Activated CD8-positive, alpha-beta T cell treated with anti-CD3 and anti-CD28 coated beads, Interleukin-2, amount 10 ng/mL, durations not matched to agents 7 days and 5 days (primary cell): ENCODE measurements at places on chromosomes 5 and 9. TPM values are rescaled to one million over a fixed set of nuclear protein-coding genes. Genes with fewer than 3 reads are reported as not detected.

DNA sequence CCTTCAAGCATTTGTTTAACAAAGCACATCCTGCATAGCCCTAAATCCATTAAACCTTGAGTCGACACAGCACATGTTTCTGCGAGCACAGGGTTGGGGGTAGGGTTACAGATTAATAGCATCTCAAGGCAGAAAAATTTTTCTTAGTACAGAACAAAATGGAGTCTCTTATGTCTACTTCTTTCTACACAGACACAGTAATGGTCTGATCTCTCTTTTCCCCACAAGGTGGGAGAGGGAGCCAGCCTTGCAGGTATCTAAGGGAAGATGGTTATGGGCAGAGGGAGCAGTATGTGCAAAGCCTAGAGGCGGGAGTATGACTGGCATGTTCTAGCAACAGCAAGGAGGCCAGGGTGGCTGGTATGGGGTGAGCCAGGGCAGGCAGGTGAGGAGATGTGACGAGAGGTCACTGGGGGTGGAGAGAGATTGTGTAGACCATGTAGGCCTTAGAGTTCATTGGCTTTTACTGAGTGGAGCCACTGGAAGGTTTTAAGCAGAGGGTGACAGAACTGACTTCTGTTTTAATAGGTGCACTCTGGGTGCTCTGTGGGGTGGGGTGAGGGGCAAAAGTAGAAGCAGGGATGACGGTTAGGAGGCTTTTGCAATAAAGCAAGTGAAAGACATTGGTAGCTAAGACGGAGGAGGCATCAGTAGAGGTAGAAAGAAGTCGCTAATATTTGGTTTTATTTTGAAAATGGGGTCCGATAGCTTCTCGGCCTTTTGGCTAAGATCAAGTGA, 5.1 kb upstream of the RPS14 start:
- peaks cover 33% of the 10 kb centered on the region for H3K4me1 ChIP-seq
- H3K27me3 ChIP-seq: no peaks in the 10 kb centered on the region
- no peak for DNase-seq
- no peak overlapping the region for H3K4me3 ChIP-seq

DNA sequence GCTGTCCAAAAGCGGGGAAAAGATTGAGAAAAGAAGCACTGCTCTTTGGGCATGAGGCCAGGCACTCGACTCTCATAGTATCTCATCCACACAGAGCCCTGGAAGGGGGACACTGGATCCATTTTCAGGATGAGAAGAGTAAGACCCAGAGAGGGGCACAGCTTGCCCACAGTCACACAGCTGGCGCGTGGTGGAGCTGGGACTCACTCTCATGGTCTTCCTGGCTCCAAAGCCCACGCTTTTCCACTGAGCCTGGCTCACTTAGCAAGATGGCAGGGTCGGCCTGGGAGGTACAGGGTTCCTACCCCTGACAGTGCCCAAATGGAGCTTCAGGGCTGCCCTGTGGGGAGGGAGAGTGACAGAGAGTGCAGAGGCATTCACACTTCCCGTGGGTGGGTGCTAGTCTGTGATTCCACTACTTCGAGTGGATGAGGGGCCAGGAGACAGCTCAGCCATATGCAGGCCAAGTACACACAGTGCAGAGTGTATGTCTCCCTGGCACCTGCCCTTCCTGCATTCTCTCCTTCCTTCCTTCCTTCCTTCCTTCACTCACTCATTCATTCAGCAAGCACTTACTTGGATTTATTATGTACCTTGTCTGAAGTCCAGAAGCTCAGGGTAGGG, 18.3 kb upstream of the IGFBPL1 start:
- H3K36me3 ChIP-seq: no peaks in the 10 kb centered on the region
- no peak overlapping the region for H3K27ac ChIP-seq
- peaks cover 16% of the 10 kb centered on the region for H3K27me3 ChIP-seq
- no peak for DNase-seq
- no peaks in the 10 kb centered on the region for H3K4me1 ChIP-seq

GRCh38 chr5:153157156-153157555, 333.3 kb upstream of the GRIA1 start:
- H3K4me1 ChIP-seq: no peaks in the 10 kb centered on the region
- no peak for DNase-seq
- H3K27me3 ChIP-seq: no peaks in the 10 kb centered on the region
- no peak overlapping the region for H3K27ac ChIP-seq
- H3K36me3 ChIP-seq: no peaks in the 10 kb centered on the region

GRCh38 chr9:99474186-99474585, 252.1 kb downstream of the SEC61B start:
- no peaks in the 10 kb centered on the region for H3K36me3 ChIP-seq
- DNase-seq: no peak
- peaks cover 26% of the 10 kb centered on the region for H3K27me3 ChIP-seq
- no peak overlapping the region for H3K4me3 ChIP-seq
- no peaks in the 10 kb centered on the region for H3K4me1 ChIP-seq
- no peak overlapping the region for H3K27ac ChIP-seq

- no peaks in the 10 kb centered on the region for H3K36me3 ChIP-seq
- peaks cover 12% of the 10 kb centered on the region for H3K27me3 ChIP-seq
- peak overlapping the region; percentile 61 for H3K4me3 ChIP-seq
Observed at GRCh38 chr9:133460405-133461175, 812 bp downstream of the CACFD1 start.

DNA sequence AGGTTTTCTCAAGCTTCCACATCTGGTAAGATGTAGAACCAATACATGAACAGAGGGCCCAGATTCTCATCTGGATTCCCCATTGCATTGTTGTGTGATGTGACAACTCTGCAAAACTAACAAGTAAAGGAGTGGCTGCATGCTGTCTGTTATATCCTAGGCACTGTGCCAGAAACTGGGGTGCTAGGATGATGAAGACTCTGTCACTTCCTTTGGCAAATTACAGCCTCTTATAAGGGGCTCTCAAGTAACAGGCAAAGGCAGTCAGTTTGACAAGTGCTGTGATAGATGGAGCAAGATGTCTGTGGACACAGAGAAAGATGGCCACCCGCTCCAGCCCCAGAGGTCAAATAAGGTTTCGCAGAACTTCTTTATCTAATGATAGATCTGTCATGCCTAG, 115.7 kb downstream of the PAPPA start:
- H3K4me3 ChIP-seq: no peak overlapping the region
- H3K27me3 ChIP-seq: no peaks in the 10 kb centered on the region
- no peaks in the 10 kb centered on the region for H3K36me3 ChIP-seq
- no peak overlapping the region for H3K27ac ChIP-seq

- H3K27ac ChIP-seq: no peak overlapping the region
- no peaks in the 10 kb centered on the region for H3K36me3 ChIP-seq
Observed at GRCh38 chr5:11289208-11289607, 528.2 kb upstream of the DAP start.

DNA sequence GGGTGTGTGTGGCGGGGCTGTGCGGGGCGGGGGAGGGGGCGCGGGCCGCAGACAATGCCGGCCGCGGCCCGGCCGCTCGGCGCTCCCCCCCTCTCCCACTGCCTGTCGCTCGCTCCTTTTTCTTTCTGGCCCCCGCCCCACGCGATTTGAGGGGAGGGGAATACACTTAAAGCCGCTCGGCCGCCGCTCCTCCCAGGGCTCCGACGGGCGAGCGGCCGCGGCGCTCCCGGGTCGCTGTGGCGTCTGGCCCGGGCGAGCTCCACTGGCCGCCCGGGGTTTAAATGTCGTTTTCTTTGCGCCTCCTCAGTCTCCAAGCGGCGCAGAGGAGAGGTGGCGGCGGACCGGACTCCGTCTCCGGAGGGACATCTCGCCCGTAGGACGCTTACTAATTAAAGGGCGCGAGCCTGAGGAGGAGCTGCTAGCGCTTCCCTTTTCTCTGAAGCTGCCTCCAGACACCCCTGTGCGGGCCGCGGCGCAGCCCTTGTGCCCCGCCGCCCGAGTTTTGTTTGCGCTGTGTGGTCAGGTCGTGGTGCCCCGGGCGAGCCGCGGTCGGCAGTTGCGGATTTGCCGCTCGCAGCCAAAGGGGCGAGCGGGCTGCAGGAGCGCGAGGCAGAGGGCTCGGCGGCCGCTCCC, 1.4 kb downstream of the ZSWIM6 start:
- peak overlapping the region; percentile 76 for H3K4me3 ChIP-seq
- peaks cover 11% of the 10 kb centered on the region for H3K36me3 ChIP-seq
- peak; percentile 29 for DNase-seq
- peak overlapping the region; percentile 46 for H3K27ac ChIP-seq

DNA sequence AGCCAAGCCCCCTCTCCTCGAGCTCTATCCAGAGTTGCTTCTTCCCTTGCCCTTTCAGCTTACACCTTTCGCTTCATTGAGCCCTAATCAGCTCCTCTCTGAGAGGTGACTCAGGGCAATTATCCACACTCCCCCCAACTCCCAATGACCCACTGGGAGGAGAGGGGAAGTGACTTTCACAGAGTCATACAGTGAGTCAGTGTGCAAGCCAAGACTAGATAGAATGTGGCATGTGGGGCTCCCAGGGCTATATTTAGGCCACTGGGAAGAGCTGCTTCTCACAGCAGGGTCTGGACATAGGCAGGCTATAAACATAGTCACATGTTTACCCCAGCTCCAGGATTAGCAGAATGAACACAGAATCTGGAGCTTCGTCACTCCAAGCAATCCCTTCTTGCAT, 57.4 kb downstream of the NRG2 start:
- no peaks in the 10 kb centered on the region for H3K36me3 ChIP-seq
- no peak for DNase-seq
- H3K4me1 ChIP-seq: no peaks in the 10 kb centered on the region
- no peak overlapping the region for H3K4me3 ChIP-seq

- no peak overlapping the region for H3K27ac ChIP-seq
- no peaks in the 10 kb centered on the region for H3K27me3 ChIP-seq
Observed at GRCh38 chr9:26263478-26263877, 585.2 kb upstream of the TUSC1 start.

DNA sequence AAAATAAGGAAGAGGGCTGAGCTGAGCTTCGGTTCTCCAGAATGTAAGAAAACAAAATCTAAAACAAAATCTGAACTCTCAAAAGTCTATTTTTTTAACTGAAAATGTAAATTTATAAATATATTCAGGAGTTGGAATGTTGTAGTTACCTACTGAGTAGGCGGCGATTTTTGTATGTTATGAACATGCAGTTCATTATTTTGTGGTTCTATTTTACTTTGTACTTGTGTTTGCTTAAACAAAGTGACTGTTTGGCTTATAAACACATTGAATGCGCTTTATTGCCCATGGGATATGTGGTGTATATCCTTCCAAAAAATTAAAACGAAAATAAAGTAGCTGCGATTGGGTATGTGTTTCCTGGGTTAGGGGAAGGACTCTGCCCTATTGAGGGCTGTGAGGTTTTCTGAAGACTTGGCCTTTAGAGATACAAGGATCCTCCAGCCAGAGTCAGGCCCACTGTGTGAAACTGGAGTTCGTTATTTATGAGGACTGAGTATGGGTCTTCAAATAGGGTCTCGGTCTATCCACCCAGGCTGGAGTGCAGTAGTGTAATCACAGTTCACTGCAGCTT, 3.8 kb downstream of the EGR1 start:
- peaks cover 6% of the 10 kb centered on the region for H3K36me3 ChIP-seq
- H3K4me3 ChIP-seq: no peak overlapping the region
- DNase-seq: no peak
- H3K27me3 ChIP-seq: peaks cover 30% of the 10 kb centered on the region
- H3K27ac ChIP-seq: no peak overlapping the region
- H3K4me1 ChIP-seq: peaks cover 18% of the 10 kb centered on the region

- H3K4me1 ChIP-seq: no peaks in the 10 kb centered on the region
- DNase-seq: no peak
- no peaks in the 10 kb centered on the region for H3K36me3 ChIP-seq
- no peaks in the 10 kb centered on the region for H3K27me3 ChIP-seq
- no peak overlapping the region for H3K4me3 ChIP-seq
Observed at GRCh38 chr5:164376843-164377242, 871.4 kb downstream of the MAT2B start.

- peaks cover 2% of the 10 kb centered on the region for H3K36me3 ChIP-seq
- H3K4me1 ChIP-seq: peaks cover 34% of the 10 kb centered on the region
- no peaks in the 10 kb centered on the region for H3K27me3 ChIP-seq
- no peak for DNase-seq
- no peak overlapping the region for H3K27ac ChIP-seq
- no peak overlapping the region for H3K4me3 ChIP-seq
Observed at GRCh38 chr5:132093271-132093670, 19.7 kb downstream of the CSF2 start.

DNA sequence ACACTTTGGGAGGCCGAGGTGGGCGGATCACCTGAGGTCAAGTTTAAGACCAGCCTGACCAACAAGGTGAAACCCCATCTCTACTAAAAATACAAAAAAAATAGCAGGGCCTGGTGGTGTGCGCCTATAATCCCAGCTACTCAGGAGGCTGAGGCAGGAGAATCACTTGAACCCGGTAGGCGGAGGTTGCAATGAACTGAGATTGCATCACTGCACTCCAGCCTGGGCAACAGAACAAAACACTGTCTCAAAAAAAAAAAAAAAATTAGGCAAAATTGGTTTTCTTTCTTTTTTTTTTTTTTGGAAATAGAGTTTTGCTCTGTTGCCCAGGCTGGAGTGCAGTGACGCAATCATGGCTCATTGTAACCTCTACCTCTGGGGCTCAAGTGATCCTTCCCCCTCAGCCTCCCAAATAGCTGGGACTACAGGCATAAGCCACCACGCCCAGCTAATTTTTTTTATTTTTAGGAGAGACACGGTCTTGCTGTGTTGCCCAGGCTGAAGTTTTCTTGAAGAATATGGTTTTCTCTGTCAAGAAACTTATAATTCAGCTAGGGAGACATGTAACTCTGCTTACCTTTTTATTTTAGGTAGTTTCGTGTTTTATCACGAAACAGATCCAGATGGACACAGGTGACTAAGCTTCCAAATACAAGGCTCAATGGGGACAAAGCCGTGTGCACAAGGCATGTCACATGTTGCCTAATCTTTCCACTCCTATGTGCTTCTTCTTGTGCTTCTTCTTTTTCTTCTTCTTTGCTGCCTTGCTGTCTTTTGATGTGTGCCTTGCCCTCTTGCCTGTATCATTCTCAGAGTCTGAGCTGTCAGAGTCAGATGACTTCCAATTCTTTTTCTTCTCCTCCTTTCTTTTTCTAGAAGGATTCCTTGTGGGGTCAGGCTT, 14.3 kb downstream of the TTC1 start:
- no peak overlapping the region for H3K27ac ChIP-seq
- no peaks in the 10 kb centered on the region for H3K27me3 ChIP-seq
- DNase-seq: no peak
- H3K36me3 ChIP-seq: peaks cover 28% of the 10 kb centered on the region

- no peaks in the 10 kb centered on the region for H3K27me3 ChIP-seq
- H3K4me3 ChIP-seq: peak overlapping the region; percentile 37
- H3K36me3 ChIP-seq: peaks cover 48% of the 10 kb centered on the region
- peaks cover 66% of the 10 kb centered on the region for H3K4me1 ChIP-seq
- peak overlapping the region; percentile 75 for H3K27ac ChIP-seq
Observed at GRCh38 chr9:5851445-5851844, 18.5 kb upstream of the ERMP1 start.

Gene ANKRD20A1
- 2.0 TPM for total RNA-seq

Gene NUTM2F
- not detected for total RNA-seq

Gene WDR31
- 0.92 TPM for total RNA-seq

Gene OR1J2
- total RNA-seq: not detected

Gene CMYA5
- 0.40 TPM for total RNA-seq

Gene KLF9
- 9.6 TPM for total RNA-seq
